ENCODE measurements at places on chromosomes 3 and 15.

DNA sequence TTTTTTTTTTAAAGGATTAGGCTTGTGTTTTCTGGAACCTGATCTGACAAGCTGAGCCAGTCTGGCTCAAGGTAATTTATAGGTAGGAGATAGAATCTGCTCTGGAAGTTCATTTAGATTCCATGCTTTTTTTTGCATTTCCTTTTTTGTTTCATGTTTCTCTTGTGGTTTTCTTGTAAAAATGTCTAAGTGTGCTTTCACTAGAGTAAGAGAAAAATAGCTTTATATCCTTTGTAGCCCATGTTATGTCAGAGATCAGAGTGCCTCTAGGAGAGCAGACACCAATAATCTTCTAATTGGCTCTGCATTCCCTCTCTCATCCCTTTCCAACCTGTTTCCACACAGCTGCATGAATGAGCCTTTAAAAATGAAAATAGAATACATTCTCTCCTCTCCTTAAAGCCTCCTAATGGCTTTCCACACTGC, 389.8 kb upstream of the KCNMB2 start:
- no peak for DNase-seq

- DNase-seq = peak; percentile 37
These were observed 34.8 kb upstream of the CD47 start for GRCh38 chr3:108125550-108126071.

- DNase-seq = no peak
These were observed 49.1 kb upstream of the SEC22A start for GRCh38 chr3:123152687-123153086.

- DNase-seq = no peak
These were observed 49.2 kb downstream of the HDGFL3 start for GRCh38 chr15:83158393-83158792.

- no peak for DNase-seq
These were observed 370.6 kb upstream of the NAALADL2 start for GRCh38 chr3:174488527-174488926.

DNA sequence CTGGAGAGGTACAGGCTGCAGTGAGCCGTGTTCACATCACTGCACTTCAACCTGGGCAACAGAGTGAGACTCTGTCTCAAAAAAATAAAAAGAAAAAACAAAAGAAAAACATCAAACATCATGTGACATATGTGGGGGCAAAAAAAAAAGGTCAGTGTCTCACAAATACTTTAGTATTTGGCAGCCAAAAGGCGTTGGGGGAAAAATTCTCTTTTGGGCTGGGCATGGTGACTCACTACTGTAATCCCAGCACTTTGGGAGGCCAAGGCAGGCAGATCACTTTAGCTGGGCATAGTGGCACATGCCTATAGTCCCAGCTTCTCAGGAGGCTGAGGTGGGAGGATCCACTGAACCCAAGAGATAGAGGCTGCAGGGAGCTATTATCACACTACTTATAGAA, 47.6 kb downstream of the TMCC1 start:
- DNase-seq = no peak

DNA sequence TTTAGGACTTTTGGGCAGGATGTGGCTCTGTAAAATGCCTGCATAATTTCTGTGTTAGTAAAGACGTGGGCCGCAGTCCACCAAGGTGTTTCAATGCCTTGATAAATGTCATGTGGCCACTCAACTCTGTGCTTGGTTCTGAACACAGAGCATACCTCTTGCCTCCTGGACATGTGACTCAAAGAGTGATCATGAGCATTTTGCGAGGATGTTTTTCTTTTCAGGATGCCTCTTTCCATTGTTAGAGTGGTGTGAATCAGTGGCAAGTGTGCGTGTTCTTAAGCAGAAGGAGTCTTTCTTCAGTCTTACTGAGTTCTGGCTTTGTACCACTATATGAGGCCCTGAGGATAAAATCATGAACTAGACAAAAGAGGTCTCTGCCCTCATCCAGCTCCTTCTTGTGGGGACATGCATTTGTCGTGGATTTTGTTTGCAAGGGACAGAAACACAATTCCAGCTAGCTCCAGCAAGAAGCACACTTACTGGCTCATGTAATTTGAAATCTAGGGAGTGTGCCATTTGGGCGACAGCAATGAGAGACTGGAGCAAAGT, 363.4 kb downstream of the LRTM1 start:
- no peak for DNase-seq

- DNase-seq = no peak
These were observed 9.6 kb downstream of the MCM2 start for GRCh38 chr3:127607675-127608361.

- DNase-seq = no peak
These were observed 378.2 kb upstream of the ROBO2 start for GRCh38 chr3:76661527-76662250.

DNA sequence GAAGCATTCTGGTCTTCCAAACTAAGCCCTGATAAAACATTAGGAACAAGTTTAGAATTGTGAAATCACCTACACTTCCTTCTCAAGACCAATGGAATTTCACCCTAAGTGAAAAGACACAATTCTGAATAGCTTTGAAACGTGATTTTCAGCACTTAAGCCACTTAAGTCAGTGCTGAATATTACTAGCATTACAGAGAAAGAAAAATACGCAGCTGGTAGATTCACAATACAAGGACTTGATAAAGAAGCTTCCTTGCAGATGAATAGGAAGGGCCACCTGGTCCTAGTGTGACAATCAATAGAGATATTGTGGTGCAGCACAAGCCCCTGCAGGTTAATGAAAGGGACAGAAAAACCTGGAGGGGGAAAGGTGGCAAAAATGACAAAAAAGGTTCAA, 353.1 kb upstream of the ALCAM start:
- no peak for DNase-seq

- DNase-seq = no peak
These were observed 618 bp upstream of the MON1A start for GRCh38 chr3:49930168-49930690.

GRCh38 chr3:16462679-16463078, 50.8 kb downstream of the RFTN1 start:
- no peak for DNase-seq

GRCh38 chr15:71103102-71103676, 12.1 kb upstream of the THSD4 start:
- no peak for DNase-seq

DNA sequence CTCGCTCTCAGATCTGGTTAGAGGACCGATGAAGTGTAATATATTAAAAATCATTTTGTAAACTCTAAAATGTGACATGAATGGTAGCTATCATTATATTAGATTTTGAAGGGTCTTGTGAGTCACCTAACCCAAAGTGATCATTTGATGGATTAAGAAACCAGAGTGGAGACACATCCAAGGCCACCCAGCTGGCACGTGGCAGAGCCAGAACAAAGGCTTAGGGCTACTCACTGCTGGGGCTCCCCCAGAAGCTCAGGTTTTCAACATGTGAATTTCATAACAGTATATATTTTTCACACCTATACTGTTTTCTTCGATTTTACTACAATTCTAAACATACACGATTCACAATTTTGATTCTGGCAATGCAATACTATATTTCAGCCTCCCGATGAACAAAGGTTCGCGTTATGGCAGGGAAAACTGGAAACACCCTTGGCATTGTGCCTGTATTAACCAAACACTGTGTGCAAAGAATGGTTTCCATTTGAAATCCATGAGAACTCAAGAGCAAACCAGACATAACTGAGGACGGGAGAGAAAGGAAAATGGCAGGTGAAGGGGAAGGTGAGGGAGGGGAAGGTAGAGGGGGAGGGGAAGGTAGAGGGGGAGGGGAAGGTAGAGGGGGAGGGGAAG, 88.9 kb downstream of the ADAMTS17 start:
- no peak for DNase-seq

Data from stimulated activated CD4-positive, alpha-beta T cell treated with anti-CD3 and anti-CD28 coated beads, Interleukin-4, amount 100 ng/mL, for 48 hours (primary cell).